ENCODE measurements at places on chromosomes 5 and 9.
A peak's percentile ranks its signal among the peaks of the same experiment; 100 is the strongest.

DNA sequence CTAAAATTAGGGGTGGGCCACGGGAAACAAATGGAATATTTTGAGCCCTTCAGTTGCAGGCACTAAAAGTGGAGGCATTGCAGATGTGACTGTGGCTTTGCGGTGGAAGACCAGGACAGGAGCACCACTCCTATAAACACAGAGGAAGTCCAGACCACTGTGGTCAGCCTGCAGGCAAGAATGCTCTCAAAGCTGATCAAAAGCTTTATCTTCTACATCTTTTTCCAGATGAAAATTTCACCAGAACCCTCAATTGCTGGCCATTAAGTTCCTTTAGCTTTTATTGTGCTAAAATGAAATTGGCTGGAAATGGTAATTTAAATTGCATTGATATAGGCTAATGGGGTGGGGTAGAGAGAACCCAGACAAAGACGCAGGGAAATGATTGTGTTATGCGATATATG is 208.8 kb downstream of the ERCC6L2 start:
- no peak for DNase-seq

- DNase-seq, result no peak
Observed at GRCh38 chr5:149938279-149938678, 6.3 kb downstream of the PDE6A start.

DNA sequence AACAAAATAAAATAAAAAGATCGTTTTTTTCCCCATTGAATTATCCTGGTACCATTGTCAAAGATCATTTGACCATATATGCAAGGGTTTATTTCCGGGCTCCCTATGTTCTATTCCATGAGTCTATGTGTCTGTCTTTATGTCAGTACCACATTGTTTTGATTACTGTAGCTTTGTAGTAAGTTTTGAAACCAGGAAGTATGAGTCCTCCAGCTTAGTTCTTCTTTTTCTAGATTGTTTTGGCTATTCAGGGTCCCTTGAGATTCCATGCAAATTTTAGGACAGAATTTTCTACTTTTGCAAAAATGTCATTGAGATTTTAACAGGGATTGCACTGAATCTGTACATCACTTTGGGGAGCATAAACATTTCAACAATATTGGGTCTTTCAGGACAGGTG is 18.7 kb upstream of the EEIG1 start:
- no peak for DNase-seq

DNA sequence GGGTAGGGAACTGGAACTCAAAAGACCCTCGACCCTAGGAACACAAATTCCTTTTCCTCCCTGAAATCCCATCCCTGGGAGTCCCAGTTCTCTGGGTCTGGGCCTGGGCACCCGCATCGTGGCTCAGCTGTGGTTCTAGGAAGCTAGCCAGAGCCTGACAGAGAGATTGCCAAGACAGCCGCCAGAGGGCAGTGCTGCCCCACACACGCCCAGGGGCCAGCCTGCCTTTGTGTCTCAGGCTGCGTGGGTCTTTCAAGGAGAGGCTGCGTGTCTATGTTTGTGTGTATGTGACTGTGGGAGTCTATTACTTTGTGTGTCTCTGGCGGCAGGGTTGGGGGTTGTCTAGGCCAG is 32.0 kb upstream of the TTLL11 start:
- DNase-seq, result peak; percentile 71

DNA sequence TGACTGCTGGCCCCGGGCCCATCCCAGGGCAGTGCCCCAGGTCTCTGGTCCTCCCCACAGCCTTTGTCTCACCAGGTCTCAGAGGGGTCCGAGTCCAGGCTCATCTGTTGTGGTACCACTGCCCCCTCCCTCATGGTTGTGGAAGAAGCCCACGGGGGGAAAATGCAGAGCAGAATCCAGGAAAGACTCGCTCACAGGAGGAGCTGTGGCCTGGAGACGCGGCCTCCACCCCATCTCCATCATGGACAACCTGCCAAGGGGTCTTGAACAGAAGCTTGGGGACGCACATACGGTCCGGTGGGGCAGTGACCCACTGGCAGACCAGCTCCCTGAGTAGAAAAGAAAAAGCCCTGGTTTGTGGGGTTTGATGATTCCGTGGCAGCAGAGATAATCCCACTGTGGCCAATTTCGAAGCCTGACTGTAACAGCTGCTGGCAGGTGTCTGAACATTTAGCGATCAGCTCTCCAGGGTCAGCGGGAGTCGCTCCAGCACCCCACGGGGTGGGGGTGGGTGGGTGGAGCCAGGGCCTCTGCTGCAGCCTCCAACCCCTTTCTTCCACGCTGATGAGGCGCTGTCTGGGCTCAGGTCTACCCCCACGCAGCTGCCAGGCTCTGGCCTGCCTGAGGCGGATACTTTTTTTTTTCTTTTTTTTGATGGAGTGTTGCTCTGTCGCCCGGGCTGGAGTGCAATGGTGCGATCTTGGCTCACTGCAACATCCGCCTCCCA is 1.9 kb upstream of the GRIN1 start:
- no peak for DNase-seq

- no peak for DNase-seq
Observed at GRCh38 chr5:173234129-173234790, 746 bp downstream of the NKX2-5 start.

DNA sequence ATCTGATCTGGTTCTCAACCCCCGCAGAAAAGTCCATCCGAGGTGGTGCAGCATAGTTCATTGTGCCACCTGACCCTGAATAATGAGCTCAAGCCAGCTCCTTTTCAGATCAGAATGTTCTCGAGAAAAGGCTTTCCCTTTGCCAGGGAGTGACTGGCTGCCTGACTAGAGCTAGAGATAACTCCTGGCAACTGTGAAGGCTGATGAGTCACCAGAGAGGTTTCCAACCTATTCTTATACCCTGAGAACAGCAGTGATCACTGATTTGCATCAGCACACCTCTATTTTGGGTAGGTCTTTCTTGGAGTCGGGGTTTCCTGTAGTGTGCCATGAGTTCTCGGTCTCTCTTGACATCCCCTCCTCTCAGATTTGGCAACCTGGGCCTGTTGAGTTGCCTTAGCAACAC is 127.9 kb downstream of the PIK3R1 start:
- DNase-seq, result no peak

DNA sequence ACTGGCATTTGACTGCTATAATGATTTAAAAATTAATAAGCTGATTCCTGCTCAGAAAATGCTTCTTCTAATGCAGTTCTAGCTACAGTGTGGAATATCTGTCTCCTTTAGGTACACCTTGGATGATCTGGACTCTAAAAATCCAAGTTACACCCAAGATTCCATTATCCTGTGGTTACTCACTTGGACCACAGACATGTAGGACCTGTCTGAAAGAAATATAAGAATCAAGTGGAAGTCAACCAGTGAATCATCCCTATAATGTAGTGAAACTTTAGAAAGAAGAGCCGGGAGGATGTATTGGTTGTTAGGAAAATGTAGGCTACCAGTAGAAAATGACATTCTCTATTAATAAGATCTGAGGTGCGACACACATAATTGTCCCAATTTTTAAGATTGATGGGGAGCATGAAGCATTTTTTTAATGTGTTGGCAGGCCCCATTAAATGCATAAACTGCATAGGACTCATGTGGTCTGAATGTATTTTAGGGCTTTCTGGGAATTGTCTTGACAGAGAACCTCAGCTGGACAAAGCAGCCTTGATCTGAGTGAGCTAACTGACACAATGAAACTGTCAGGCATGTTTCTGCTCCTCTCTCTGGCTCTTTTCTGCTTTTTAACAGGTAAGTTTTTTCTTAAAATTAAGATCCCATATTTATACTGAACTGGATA is at the start of gene SPINK6:
SPINK6 (plus strand) TSS at position 512 of the 673 bp plus-strand sequence; CDS start at position 567, 55 bp downstream.
- no peak for DNase-seq

DNA sequence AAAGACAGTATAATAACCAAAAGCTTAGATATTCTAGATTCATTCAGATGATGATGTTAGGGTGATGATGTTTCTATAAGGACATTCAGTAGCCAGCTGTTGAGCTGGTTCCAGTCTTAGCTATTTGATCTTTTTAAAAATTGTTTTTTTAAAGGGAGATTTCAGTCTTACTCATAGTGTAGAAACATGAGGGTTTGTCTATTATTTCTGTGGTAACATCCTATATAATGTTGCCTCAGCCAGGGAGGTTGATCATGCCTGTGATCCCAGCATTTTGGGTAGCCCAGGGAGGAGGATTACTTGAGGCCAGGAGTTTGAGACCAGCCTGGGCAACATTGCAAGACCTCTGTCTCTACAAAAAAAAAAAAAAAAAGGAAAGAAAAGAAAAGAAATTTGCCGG is 167.8 kb downstream of the DOCK2 start:
- no peak for DNase-seq

- no peak for DNase-seq
Observed at GRCh38 chr9:68428481-68428880, 72.1 kb downstream of the PGM5 start.

- no peak for DNase-seq
Observed at GRCh38 chr5:17361331-17361730, 136.7 kb upstream of the TAF11L2 start.
